Foreskin melanocyte (primary cell): ENCODE measurements at places on chromosomes 7 and 10.

DNA sequence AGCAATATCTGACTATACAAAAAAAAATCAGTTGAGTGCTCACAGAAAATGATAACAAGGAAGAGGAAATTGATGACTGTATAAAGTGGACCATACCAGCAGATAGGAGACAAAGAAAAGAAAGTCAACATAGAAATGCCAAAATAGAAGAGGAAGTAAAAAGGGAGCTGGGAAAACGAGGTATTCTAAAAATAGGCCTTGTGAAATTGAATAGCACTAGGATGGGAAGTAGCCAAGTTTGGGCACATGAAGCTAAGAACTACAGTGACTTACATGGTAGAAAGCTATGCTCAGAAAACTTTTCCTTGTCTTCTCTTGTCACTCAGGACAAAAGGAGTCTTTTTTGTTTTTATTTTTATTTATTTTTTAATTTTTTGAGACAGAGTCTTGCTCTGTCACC, 76.2 kb upstream of the APBB1IP start:
- DNase-seq = no peak

GRCh38 chr7:122507591-122507990, 191.3 kb downstream of the RNF133 start:
- DNase-seq = peak; percentile 51

- no peak for DNase-seq
These were observed 105.6 kb downstream of the NSUN6 start for GRCh38 chr10:18545621-18546305.

DNA sequence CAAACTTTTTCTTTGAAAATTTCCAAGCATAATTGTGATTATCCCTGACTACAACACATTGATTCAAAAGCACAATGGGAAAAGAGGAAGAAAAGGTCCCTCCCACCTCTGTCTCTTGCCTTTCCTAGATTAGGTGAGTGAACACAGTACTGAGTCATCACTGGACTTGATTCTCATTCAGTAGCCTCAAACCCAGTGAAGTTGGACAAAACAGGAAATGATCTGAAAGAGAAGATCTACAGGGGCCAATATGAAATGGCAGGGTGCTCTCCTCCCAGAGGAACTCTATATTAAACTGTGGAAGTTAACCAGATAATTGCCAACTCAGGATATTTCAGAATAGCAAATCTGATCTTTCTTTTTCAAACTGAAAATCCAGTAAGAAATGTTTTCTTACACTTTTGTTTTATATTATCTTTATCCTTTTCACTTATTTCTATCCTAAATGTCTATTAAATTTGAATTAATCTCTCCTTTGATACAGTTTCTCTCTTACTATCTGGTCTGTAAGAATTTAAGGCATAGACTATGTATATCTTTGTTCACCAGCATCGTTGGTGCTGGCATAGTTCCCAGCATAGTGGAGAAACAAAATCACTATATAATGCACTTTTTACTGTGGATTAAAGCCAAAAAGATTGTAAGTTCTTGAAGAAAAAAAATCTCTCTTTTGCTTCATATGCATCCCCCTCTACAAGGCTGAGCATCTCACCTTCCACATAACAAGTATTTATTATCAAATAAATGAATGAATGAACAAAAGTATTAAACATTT, 41.4 kb upstream of the IKZF1 start:
- no peak for DNase-seq

- peak; percentile 39 for DNase-seq
These were observed 6.5 kb downstream of the AGFG2 start for GRCh38 chr7:100545360-100546128.

DNA sequence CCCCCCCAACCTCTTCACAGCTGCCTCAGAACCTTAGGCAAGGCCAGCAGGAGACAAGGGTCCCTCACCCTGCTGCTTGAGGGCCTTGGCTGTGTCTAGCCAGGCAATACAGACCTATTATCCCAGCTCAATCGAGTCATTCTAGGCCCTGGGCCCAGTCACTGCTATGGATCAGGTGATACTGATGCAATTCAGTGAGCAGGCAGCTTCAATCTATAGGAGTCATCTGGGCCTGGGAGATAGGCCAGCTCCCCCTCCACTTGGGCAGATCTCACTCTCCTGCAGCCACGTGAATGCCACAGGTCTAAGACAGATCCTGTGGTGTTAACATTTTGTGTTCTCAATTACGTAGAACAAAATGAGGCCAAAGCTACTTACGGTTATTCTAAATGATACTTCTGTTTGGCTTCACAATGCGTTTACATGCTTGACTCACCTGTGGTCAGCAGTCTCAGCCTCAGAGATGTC, 68.0 kb upstream of the LRRC4 start:
- no peak for DNase-seq

DNA sequence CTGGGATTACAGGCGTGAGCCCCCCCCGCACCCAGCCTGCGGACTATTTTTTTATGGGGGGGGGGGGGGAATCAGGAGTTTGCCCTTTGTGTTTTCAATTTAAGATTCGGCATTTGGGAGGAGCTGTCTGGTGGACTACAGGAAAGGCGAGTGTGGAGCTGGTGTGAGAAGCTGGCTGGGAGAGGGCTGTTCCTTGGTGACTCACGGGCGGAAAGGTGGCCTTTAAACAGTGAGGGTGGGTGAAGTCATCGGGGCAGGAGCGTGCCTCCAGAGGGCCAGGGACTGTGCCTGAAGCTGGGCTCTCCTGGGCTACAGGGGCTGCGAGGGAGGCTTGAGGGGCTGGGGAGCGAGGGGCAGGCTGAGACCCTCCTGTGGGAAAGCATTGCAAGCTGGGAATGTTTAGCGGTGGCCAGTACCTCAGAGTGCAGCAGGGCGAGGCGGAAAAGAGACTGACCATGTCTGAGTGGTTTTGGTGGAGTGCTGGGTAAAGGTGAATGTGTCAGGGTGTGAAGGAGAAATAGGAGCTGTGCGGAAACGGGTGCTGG, 39.7 kb upstream of the ZNF32 start:
- DNase-seq = no peak

GRCh38 chr7:30301751-30302150, 17.4 kb downstream of the ZNRF2 start:
- no peak for DNase-seq

DNA sequence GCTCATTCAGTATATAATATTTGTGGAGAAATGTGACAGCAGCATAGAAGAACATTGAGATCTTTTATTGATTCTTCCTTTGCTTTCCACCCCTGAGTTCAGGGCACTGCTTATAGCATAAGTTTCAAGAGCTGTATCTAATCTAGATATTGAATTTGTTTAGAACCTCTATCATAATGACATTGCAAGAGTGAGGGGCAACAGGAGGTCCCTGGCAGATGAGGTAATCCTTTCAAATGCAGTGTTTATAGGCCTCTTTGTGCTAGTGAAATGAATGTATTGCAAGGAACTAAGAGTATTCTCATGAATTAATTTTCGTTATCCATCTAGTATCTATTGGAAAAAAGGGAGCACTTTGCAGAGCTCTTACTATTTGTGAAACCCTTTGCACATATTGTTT, 167.2 kb upstream of the FERD3L start:
- no peak for DNase-seq

- no peak for DNase-seq
These were observed 783.2 kb upstream of the LRRN3 start for GRCh38 chr7:110307776-110308175.

GRCh38 chr7:2884161-2884560, 40.1 kb upstream of the GNA12 start:
- DNase-seq = no peak

DNA sequence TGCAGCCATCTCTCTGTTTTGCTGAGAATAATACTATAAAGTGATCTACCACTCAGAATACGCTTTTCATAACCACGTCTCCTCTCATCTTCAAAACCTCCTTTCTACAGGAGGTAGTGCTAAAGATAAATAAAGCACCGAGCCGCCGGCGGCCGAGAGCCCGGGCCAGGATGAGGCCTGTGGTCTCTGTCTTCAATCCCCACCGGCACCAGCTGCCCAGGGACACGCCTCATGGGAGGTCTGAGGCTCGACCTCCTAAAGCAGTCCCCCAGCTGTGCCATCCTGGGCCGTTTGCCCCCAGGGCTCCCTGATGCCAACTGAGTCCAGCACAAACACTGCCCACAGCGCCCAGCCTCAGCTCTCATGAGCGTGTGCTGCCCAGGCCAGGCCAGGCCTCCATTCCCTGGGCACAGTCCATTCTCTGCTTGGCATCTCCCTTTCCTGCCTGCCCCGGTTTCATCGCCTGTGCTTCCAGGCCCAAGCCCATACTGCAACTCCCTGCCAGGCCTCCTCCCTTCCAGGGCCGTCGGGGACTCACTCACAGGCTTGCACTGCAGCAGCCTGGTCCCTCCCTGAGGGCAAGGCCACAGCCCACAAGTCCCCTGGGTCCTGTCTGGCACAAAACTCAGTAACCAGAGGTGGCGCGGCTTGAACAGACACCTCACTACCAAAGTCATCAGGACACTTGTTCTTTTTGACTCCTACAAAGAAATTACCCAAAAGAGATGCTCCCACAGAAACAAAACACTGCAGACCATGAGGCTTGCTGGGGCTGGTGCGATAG, 2.5 kb downstream of the INTS1 start:
- no peak for DNase-seq

- no peak for DNase-seq
These were observed 111.7 kb upstream of the CDK13 start for GRCh38 chr7:39838326-39838725.

DNA sequence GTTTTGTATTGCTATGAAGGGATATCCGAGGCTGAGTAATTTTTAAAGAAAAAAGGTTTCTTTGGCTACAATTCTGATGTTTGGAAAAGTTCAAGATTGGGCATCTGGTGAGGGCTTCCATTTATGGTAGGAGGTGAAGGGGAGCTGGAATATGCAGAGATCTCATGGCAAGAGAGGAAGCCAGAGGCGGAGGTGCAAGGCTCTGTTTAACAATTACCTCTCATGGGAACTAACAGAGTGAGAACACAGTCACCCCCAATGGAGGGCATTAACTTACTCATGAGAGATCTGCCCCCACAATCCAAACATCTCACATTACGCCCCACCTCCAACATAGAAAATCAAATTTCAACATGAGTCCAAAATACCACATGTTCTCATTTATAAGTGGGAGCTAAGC, 62.0 kb downstream of the AKR1D1 start:
- DNase-seq = no peak

DNA sequence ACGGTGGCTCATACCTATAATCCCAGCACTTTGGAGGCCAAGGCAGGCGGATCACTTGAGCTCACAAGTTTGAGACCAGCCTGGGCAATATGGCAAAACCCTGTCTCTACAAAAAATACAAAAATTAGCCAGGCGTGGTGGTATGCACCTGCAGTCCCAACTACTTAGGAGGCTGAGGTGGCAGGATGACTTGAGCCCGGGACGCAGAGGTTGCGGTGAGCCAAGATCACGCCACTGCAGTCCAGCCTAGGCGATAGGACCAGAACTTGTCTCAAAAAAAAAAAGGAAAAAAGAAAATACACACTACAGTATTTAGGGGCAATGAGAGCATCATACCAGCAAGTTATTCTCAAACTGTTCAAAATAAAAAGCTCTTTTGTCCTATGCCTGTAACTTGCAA, 59.5 kb downstream of the ABI1 start:
- no peak for DNase-seq

DNA sequence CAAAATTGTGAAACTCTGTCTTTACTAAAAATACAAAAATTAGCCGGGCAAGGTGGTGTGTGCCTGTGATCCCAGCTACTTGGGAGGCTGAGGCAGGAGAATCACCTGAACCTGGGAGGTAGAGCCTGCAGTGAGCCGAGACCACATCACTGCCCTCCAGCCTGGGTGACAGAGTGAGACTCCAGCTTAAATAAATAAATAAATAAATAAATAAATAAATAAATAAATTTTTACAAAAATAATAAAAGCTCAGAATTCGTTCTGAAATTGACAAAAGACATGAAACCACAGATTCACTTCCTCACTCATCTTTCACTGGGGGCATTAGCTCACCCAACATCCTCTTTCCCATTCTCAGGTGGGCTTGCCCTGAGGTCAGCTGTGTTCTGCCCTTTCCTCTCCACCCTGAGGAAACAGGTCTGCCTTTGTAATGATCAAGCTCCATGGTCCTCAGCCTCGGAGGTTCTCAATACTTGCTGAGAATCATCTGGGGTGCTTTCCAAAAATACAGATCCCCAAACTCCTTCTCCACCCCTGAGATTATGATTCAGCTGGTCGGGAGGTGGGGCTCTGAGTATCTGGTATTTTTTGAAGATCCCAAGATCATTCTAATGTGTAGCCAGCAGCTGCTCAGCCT, 29.2 kb upstream of the APBB1IP start:
- DNase-seq = no peak

GRCh38 chr10:84269773-84270172, 24.9 kb downstream of the RGR start:
- no peak for DNase-seq

DNA sequence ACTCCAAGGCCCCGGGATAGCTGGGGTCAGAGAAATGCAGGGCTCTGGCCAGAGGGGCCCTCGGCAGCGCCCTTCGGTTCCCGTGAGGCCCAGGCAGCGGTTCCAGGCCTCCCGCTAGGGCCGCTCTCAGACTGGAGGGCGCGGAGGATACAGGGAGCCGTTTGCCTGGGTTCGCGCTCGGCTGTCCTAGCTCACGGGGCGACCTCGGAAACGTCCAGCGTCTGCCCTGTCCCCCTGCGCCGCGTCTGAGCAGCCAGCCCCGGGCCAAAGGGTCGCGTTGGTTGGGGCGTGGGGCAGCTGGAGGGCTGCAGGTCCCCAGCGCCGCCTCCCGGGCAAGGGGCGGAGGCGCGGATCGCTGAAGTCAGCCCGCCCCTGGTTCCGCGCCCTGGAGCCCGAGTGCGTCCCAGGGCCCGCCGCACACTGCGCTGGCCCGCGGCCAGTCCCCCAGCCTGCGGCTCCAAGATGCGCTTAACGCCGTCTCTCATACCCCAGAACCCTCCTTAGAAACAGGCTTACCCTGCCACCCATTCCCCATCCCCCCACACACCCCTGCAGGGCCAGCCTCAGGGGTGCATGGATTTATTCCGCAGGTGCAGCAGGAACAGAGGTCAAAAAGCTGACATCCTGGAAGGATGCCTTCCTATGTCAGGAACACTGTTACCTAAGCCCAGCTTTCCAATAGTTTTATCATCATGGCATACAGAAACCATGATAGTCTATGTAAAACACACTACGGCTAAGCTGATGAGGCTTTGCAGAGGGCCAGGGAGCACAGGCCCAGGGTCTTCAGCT, 22.1 kb upstream of the OPN4 start:
- DNase-seq = no peak
